ENCODE measurements at places on chromosomes 6 and 20.

DNA sequence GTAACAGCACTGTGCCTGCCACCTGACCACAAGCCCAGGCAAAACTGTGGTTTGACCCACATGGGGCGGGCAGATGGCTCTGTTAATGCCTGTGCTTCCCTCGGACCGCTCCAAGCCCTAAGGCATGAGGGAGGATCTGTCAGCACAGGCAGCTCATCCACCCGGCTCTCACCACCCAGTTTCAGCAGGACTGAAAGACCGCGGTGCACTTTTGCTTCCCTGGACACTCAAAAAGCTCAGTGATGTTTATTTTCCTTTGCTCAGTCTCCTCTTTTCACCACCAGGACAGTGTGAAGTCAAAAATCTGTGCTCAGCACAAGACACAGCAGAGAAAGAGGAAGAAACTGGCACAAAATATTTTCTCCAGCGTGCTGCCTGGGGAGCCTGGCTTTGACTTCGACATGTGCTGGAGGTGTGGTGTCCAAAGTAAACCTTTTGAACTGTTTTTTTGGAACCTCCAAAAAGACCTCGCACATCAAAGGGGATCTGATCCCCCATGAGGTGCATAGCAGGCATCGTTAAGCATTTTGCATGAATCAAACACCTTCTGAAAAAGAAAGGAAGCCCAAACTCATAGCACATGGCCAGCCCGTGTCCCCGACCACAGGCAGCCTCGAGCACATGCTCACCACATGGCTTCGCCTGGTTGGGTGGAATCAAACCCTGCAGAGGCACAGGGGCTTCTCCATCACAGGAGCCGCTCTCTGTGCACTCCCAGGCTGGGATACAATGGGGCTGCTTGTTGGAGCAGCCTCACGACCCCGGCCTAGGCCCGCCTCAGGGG lies 441.7 kb upstream of the JARID2 start:
- no peak for DNase-seq

GRCh38 chr6:108068618-108069017 lies 5.9 kb downstream of the OSTM1 start:
- peak; percentile 76 for DNase-seq

DNA sequence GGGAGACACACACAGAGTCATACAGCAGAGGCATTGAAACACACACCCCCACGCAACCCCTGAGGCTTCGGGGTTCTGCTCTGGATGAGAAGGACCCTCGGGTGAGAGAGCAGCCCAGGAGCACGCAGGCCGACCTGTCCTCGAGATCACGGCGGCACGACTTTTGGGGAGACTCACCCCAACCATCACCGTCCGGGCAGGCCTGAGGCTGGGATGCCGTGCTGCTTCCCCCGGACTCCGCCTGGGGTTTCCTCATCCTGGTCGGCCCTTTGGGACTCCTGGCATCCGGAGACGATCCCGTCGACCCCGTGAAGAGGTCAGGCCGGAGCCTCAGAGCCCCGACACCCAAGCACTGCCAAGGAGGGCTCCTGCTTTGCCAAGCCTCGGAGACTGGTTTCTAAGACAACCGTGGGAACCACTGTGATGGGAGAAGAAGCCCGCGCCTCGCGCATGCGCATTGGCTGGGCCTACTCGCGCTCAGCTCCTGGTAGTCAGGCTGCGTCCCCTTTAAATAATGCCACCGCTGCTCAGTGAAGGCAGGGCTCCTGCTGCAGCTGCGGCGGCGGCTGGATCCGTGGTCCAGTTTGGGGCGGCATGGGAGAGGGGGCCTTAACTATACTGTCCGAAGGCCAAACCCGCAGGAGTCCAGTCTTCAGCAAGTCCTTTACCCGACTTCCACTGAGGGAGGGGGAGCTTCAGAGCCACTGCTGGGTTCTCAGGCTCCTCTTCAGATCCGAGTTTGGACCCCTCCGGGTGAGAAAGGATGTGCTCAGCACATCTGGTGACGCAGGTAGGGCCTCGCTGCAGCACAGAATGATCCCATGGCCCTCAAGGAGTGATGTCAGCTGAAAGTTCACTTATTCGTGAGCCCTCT lies 171.4 kb upstream of the ZNF337 start:
- DNase-seq, result no peak

DNA sequence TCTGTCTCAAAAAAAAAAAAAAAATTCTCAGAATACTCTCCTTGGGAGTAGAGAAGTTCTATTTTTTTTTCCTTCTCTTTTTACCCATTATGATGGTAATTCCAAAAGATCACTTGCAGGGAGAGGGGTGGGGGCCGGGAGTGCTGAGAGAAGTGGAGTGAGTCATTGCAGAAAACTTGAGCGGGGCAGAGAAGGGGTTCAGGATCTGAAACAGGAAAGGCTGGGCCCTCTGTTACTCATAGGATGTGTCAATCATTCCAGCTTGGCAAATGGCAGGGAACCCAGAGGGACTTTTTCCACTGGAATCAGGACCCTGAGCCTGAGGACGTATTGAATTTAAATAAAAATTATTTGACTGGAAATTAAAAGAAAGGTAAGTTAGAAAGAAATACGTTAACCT lies 111.4 kb upstream of the ARMC2 start:
- DNase-seq, result peak; percentile 87

GRCh38 chr20:23541776-23542175 lies 26.5 kb downstream of the CST9L start:
- no peak for DNase-seq

- DNase-seq, result no peak
Observed at GRCh38 chr6:12304487-12304886, 14.3 kb downstream of the EDN1 start.
